Fibroblast of skin of right biceps (primary cell): ENCODE measurements at places on chromosomes 11 and 22.

DNA sequence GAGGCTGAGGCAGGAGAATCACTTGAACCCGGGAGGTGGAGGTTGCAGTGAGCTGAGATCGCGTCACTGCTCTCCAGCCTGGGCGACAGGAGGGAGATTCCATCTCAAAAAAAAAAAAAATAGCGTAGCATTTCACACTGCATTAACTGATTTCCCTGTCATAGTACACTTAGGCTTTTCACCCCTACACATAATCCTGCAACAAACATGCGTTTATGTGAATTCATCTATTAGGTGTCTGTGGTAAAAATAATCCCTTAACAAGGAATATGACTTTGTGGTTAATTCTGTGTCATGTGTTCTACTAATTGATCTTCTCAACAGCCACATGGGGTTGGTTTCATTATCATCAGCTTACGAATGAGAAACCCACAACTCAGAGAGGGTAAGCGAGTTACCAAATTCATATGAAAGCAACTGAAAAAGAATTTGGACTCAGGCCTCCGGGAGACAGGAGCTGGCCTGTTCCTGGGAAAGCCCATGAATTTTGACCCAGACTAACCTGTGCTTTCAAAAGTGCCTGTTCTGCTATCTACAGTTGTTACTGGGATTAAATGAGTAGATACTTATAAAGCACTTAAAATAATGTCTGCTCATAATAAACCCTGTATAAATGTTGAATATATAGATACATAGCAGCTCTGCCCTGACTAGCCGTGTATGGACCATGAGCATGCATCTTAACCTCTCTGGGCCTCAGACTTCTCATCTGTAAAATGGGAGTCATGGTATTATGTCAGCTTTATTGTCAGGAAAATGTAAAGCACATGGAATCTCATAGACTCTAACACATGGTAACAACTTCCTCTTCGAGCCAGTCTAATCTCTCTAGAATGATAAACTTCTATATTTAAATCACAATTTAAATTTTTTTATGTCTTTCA, 36.6 kb downstream of the KCNJ1 start:
- no peak for DNase-seq

GRCh38 chr11:124823512-124824376, 23.5 kb upstream of the MSANTD2 start:
- DNase-seq: no peak

DNA sequence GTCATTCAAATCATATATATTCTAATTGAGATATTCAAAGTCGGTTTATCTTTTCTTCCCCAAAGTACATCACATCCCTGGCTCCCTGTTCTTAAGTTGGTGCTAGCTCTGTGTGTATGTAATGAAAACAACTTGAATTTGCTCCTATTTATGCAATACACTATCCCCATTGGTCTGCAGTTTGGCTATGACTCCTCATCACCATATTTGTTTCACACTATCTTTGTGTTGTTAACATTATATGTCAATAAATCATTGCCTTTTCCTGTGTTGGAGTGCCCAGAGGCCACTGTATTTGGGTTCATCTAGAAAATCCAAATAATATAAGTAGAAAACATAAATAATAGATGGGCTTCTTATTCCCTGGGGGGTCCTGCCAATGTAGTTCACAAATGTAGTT, 306.6 kb upstream of the TENM4 start:
- DNase-seq: no peak

- DNase-seq: no peak
Measured at GRCh38 chr11:33668468-33668825, 32.2 kb downstream of the C11orf91 start.

- DNase-seq: peak; percentile 100
Measured at GRCh38 chr11:9759519-9760192, 95.8 kb downstream of the SWAP70 start.

GRCh38 chr22:50513175-50513574, 5.2 kb downstream of the NCAPH2 start:
- no peak for DNase-seq

DNA sequence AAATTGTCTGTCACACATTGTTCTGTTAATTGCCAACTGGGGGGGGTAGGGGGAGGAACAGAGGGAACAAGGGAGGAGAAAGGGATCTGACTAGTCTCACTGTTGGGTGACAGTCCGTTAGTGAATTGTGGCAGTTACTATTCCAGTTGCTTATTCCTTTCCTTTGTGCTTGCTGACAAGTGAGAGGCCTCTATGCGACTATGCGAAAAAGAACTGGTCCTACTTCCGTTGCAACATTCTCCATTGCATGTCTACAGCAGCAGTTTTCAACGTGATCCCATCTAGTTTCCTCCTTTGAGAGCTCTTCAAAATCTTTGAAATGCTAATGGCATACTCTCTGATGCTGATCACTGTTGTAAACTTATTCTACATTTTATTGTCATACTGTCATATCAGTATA, 672.2 kb downstream of the LRRC4C start:
- no peak for DNase-seq

DNA sequence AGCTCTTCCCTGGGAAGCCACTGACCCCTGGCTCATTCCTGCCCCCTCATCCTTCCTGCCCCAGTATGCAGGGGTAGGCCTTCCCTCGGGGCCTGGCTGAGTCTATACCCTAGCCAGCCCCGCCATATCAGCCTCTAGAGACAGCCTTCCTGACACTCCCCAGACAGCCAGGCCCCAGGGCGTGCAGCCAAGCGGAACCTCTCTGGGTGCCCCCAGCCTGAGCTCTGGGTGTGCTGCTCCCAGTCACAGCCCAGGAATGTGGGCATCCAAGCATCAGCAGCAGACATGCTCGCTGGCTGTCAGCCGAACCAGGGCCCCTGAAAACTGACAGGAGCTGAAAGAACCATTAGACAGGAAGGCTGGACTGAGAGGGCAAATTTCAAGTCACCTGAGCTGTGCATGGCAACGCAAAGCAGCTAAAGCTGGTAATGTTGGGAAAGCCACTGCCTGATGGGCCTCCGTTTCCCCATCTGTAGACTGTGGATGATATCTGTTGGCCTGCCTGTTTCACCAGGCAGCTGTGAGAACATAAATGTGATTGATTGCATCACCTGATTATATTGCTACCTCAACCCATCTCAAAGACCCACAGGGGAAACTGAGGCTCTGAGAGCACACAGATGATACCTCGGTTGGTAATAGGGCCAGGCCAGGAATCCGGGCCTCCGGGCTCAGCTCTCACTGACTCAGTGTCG, 93.2 kb downstream of the LRRC32 start:
- DNase-seq: peak; percentile 92

DNA sequence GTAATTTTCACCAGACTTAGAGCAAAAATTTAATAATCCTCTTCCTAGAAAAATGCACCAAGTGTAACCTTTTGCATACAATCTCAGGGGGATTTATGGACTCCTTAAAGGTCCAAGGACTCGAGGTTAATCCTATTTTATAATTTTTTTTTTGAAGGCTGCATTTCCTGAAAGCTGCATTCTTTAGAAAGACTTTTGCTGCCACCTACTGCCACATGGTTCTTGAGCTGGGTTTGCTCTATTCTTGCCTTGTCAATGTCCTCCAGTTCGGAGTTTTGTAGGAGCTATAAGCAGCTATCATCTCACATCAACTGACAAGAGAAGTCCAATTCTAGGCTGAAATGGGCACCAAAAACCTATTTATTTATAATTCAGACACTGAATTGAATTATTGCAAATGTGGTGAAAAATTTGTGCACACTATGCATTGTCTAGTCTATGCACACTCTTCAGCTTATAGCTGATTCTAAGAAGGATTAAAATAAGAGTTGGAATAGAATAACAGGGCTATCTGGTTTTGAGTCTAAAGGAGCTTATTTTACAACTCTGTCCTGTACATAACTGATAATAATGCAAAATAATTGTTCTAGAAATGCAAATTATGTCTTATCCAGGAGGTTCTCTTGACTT, 31.3 kb downstream of the TRAF6 start:
- peak; percentile 59 for DNase-seq

- DNase-seq: peak; percentile 49
Measured at GRCh38 chr11:132125988-132126871, 755.8 kb downstream of the NTM start.

- peak; percentile 67 for DNase-seq
Measured at GRCh38 chr22:27507111-27507611, 294.4 kb downstream of the MN1 start.

DNA sequence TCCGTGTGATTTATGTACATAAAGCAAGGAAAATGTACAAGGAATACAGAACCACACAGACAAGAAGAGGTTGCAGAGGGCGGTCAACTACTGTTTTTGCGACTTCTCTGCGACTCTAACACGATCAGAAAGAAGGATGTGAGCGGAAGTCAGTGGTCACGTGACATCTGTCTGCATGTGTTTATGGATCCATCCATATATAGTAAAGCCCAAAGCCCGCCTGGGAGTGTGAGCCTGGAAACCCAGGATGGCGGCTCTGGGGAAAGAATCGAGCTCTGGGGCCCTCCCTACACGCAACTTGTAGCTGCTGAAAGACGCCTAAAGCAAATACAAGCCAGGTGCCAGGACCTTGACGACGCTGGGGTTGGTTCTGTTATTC, 8.8 kb downstream of the OSBPL5 start:
- DNase-seq: peak; percentile 77

- no peak for DNase-seq
Measured at GRCh38 chr11:73981051-73981805, 1.4 kb downstream of the UCP2 start.

DNA sequence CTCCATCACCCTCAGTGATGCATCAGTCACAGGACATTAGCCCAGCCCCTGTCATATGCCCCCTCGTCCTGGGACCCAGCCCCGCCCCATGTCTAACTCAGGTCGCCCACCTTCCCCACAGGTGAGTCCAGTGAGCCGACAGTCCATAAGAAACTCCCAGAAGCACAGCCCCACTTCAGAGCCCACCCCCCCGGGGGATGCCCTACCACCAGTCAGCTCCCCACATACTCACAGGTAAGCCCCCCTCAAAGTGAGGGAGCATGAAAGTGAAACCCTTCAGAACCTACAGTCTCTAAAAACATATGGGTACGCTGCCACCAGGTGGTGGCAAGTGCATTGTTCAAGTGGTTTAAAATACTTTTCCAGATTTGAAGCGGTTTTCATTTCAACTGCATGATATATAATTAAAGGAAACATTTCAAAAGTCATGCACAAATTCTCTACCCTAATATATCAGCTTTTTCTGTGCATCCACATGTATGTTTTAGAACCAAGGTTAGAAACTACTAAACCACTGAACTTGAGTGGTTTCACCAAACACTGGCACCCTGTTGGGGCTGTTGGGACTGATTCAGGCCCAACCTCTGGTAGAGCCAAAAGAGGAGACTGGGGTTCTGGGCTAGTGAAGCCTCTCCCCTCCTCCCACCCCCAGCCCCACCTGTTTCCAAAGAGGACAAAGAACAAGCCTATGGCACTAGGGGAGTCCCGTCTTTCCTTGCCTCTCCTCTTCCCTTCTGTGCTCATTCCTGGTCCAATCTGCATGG, 17.3 kb downstream of the EPS8L2 start:
- DNase-seq: peak; percentile 55

DNA sequence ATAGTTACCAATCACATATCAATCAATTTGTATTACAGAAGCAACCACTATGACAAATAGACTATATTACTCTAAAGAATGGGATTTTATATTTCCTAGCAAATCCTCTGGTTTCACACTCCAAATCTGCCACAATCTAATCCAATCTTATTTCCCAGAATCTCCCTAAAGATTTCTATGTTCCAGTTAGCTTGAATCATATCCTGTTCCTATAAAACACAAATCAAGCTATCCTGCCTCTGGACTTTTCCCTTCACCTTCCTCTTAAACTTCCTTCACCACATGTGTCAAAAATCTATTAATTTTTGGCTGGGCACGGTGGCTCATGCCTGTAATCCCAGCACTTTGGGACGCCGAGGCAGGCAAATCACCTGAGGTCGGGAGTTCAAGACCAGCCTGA, 50.0 kb downstream of the PIK3C2A start:
- DNase-seq: no peak

- DNase-seq: peak; percentile 83
Measured at GRCh38 chr11:116792869-116793771, 1.4 kb upstream of the APOA5 start.

DNA sequence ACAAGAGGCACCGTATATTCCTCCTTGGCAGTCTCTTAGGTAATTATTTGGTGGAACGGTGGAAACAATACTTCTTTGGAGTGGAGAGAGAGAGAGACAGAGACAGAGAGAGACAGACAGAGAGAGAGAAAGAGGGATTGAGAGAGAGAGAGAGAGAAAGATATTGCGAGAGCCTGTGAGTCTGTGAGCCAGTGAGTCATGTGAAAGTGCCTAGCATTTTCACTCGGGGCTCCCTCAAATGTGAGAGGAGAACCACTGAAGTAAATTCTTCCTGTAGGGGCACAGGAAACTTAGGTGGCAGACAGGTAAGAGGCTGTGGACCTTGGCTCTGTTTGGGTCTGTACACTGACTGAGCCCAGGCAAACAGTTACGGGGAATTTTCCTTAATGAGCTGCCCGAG, 31.6 kb upstream of the SNX19 start:
- DNase-seq: peak; percentile 4

GRCh38 chr11:40370821-40371616, 1088.4 kb downstream of the LRRC4C start:
- no peak for DNase-seq

- DNase-seq: no peak
Measured at GRCh38 chr22:49764127-49764581, 63.5 kb downstream of the BRD1 start.

- no peak for DNase-seq
Measured at GRCh38 chr11:128776069-128776423, 82.2 kb downstream of the FLI1 start.

DNA sequence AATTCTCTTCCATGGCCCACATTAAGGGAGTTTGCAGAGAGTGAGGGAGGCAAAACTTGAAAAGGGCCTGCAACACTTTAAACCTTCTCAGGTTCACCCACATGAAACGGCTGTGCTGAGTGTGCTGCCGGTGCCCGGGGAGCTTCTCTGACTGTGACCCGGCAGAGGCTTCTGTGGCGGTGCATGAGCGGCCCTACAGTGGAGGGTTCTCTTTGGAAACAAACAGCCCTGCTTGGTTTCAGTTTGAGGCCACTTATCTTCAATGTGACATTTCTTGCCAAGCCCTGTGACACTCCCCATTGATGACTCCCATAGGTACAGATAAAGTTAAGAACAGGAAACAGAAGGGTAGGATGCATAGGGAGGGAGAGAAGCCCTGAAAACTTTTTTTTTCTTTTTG, 31.8 kb downstream of the FAM118A start:
- DNase-seq: no peak
